Tibial nerve (tissue), 4 donors: ENCODE measurements at places on chromosomes 4 and X.

DNA sequence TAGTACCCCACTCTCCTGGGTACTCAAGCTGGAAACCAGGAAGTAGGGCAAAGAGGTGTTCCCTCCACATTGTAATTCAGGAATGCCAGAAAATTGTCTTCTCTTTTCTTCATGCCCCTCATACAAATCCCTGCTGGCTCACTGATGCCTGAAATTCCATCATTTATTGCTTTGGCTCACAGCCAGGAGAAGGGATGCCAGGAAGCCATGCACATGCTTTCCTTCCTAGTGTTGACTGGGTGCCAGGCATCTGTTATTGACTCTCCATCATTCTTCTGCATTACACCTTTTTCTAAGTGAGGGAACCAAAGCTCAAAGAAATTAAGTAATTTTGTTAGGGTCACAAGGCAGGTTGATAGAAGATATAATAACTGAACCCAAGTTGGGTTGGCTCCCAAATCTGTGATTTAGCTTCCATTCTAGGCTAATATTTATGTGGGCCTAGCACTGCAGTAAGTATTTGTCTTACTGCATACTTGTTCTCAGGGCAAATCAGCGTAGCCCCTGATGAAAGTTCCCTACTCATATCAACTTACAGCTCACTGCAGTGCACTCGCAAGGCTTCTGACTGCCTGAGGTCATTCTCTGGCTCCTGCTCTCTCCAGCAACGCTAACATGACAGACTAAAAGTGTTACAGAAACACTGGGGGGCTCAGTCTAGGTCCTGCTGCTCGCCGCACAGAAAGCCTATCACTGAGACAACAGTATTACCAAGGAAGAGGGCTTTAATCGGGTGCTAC, 89.0 kb downstream of the TRAPPC11 start:
- no peak for DNase-seq

DNA sequence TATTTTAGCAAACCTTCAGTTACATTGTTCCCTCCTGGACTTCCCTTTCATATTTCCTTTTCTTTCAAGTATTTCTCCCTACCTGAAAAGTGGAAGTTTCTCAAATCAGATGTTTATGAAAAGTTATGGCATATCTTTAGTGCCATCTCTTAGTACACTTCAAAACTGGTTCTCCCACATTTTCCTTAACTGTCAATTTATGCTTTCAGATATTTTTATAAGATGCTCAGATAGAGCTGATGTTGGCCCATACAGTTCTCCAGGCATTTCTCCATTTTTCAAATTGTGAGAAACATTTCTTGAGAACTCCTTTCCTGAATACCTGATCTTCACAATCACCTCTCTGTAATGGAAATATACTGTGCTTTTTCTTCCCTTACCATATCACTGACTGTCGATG, 32.5 kb upstream of the AP1AR start:
- no peak for DNase-seq

- no peak for DNase-seq
Observed at GRCh38 chr4:76246025-76246424, 5.5 kb upstream of the FAM47E start.

DNA sequence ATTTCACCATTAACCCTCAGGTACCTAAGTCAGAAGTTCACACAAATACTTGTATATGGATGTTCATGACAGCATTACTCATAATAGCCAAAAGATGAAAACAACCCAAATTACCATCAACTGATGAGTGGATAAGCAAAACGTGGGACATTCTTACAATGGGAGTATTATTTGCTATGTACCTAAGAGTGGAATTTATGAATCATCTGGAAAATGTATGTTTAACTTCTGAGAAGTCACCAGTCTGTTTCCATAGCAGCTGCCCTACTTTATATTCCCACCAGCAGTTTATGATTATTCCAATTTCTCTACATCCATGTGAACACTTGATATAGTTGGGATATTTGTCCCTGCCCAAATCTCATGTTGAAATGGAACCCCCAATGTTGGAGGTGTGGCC, 1478.9 kb downstream of the PCDH19 start:
- DNase-seq: no peak

DNA sequence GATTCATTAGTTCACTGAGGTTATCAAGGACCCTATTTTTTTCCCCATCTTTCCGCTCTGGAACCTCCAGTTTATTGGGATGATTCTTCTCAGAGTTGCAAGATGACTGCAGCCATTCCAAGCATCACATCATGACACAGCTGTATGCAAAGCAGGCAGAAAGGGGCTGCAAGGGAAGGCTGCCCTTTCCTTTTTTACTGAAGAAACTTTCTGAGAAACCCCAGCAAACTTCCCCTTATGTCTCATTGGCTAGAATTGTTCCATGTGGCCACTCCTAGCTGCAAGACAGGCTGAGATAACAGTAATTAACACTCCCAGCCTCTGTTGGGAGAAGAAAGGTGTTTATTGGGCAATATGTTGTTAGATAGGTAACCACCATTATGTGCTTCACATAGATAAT, 102.6 kb downstream of the SATL1 start:
- no peak for DNase-seq

- no peak for DNase-seq
Observed at GRCh38 chrX:23578079-23578478, 89.2 kb upstream of the PRDX4 start.

DNA sequence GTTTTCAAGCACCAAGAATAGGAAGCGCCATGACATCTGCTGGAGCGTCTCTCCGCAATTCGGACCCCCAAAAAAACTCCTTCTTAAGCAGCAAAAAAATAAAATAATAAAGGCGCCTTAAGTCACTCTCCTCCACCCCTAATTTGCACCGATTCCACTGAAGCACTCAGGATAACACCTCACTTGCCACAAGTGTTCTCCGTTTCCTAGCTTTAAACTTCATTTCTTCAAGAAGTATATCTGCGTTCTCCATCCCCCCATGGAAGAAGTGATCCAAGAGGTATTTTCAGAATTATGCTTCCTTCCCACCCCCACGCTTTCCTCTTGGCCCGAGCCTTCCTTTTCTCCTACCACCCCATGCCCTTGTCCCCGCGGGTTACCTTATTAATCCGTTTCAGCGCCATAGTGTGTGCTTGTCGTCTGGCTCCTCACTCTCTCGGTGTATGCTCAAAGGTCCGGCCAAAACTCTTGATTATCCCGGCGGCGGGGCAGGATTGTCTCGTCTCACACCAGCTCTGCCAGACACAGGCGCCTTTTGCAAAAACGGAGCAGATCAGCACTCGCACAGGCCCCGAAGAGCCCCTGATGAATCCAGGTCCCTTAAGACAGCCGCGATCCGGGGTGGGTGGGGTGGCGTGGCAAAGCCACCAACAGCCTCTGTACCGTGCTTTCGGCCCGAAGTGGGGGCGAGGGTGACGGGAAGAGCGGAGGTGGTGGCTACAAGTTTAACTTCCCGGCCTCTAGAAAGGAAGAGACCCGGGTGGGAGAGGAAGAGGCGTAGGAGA, 1.1 kb downstream of the UBE2D3 start:
- no peak for DNase-seq

DNA sequence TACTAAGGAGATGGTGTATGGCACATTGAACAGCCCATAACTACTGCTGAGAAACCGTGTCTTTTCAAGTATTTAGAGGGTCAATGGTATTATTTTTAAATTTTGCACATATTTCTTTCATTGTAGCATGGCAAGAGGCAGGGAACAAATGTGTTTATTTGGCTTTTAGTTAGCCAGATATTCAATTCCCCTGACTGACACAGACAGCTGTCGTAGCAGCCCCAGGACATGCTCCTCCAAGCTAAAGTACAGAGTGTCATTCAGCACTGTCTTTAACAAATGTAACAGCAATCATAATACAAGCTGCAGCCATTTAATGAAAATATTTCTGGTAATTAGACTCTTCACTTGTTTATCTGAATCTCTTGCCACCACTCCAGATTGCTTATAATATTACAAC, 687.1 kb downstream of the KLHL13 start:
- DNase-seq: no peak

DNA sequence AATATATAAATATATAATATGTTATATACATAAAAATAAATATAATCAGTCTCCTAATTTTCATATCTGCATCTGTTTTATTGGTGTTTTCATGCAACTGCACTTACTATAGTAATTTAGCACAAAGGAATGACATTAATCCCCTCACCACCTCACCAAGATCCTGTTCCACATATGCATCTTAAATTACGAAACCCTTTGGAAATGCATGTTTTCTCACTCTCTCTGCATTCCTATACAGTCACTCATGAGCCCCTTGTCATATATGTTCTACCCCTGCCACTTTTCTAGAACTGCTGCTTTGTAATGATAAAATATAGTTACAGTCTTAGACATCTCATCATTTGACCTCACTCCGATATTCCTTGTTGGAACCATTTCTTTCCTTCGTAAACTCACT, 728.7 kb upstream of the SLIT2 start:
- no peak for DNase-seq
